ENCODE measurements at places on chromosomes 11 and 22. TPM values are rescaled to one million over a fixed set of nuclear protein-coding genes. Genes with fewer than 3 reads are reported as not detected.

DNA sequence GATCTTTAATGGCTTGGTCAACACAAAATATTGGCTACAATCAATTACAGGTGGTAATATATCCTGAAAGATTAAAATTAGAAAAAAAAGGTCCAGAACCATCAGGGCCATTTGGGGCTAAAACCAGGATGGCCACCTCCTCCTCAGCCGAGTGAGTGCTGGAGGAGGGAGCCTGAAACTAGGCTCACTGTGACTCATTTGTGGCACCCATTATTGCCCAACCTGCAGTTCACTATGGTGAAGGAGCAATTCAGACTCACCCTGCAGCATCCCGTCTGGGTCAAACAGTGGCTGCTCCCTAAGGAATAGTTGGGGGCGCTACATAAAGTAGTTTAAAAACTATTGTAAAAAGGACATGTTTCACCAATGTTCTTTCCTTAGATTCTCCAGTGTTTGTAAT lies 60.7 kb downstream of the GLYATL1 start:
- H3K27me3 ChIP-seq: no peaks in the 10 kb centered on the region
- no peak overlapping the region for H3K27ac ChIP-seq
- no peaks in the 10 kb centered on the region for H3K4me1 ChIP-seq

- no peak overlapping the region for H3K27ac ChIP-seq
- H3K27me3 ChIP-seq: no peaks in the 10 kb centered on the region
- DNase-seq: no peak
- no peak overlapping the region for H3K4me3 ChIP-seq
Observed at GRCh38 chr11:1256257-1257045, 33.6 kb downstream of the MUC5B start.

The SHANK3 gene
- 0.16 TPM for total RNA-seq

The SMIM38 gene
- total RNA-seq: 0.70 TPM

The POU2AF2 gene
- total RNA-seq: not detected

DNA sequence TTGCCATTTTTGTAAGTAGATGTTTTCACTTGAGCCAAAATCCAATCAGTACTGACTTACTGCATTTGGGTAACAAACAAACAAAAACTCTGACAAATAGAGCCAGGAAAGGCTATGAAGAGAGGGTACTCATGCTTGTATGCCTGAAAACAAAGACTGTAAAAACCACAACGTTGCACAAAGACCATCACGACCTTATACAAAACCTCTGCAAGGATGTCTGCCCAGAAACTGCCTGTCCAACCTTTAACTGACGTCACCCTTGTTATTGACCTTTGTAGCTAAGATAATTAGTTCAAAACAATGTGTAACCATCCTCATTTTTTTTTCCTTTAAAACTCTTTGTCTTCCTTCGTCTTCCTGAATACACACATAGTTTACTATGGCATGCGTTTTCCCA lies 804 bp upstream of the CREBZF start:
- DNase-seq: no peak
- H3K36me3 ChIP-seq: peaks cover 8% of the 10 kb centered on the region
- H3K27me3 ChIP-seq: no peaks in the 10 kb centered on the region
- peak overlapping the region; percentile 99 for H3K27ac ChIP-seq

DNA sequence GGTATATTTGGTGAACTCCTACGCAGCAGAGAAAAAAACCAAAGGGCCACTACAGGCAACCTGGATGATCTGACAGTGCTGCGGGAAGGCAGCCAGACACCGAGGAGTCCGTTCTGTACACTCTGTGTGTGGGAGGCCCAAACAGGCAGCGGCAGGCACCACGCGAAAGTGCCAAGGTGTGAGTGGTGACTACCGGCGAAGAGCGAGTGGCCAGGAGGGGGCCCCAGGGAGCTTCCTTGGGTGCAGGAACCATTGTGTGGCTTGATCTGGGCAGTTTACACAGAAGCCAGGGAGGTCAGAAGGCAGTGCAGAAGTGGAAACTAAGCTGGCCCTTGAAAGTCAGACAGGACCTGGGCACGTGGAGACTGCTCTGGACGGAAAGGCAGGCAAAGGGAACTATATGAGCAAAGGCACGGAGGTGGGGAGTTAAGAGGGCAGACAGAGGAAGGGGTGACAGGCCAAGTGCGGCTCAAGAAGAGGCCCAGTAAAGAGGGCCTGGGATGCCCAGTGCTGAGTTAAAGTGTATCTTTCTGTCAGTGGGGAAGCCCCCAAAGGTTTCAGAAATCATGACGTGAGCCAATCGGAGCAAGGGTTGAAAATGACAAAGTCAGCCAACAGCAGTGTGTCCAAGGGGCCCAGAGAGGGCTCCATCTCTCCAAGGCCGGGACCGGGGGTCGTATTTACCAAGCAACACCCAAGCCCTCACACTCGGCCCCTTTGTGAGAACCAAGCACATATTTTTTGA lies 10.6 kb downstream of the TMEM184B start:
- peaks cover 10% of the 10 kb centered on the region for H3K4me1 ChIP-seq
- H3K27ac ChIP-seq: no peak overlapping the region
